ENCODE measurements at places on chromosomes 7 and 10.

DNA sequence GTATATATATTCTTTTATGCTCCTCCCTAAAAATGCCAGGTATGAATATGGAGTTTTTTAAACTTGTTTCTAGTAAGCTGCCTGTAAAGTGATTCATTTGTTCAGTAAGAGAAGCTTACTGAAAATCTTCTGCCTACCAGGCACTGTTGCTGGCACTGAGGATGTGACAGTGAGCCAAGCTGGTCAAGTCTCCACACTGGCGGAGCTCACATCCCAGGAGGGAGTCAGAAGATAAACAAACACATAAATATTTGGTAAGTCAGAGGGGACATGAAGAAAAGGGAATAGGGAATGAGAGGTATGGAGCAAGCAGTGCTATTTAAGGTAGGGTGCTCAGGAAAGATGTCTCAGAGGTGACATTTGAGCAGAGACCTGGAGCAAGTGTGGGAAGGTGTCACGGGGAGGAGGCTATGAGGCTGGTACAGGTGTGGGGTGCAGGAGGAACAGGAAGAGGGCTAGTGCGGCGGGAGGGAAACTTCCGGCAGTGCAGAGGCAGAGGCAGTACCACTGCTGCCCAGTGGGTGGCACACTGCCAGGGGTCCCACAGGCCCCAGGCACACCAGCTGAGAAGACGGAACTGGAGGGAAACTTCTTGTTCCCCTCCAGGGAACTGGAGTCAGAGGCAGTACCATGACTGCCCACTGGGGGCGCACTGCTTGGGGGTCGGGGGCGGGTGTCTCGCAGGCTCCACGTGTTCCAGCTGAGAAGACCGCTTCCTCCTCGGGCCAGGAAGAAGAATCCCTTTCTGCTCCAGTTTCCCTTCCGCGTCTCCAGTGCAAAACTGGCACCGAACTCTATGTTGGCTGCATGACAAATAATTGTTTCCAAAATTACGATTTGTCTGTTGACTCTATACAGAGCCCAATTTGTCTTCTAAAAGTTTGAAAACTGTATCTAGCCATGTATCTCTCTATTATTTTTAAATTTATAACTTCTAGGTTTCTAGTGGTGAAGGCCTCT, 161.0 kb downstream of the TEX36 start:
- DNase-seq: no peak

- no peak for DNase-seq
These were observed 239.1 kb upstream of the KAT6B start for GRCh38 chr10:74587109-74587854.

DNA sequence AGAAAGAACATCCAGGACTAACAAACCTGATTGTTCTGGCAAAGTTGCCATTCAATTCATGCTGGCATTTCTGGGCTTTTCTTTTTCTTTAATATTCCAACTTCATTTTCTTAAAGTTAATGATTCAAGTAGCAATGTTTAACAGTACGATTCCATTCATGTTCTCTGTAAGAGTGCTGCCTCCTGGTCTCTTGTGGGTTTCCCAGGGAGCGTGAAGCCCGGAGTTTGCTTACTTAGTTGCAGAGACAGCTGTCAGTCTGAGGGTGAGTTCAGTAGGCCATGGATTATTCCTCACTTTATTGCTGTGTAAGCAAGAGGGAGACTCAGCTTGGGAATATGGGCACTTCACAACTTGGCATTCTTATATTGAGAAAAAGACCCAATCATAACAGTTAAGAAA, 142.2 kb downstream of the TWIST1 start:
- no peak for DNase-seq

GRCh38 chr10:87925570-87925969, 62.1 kb downstream of the PTEN start:
- DNase-seq: no peak

- DNase-seq: no peak
These were observed 48.9 kb upstream of the DUSP5 start for GRCh38 chr10:110448682-110449418.

- no peak for DNase-seq
These were observed 59.3 kb downstream of the NUDCD3 start for GRCh38 chr7:44431091-44431608.

DNA sequence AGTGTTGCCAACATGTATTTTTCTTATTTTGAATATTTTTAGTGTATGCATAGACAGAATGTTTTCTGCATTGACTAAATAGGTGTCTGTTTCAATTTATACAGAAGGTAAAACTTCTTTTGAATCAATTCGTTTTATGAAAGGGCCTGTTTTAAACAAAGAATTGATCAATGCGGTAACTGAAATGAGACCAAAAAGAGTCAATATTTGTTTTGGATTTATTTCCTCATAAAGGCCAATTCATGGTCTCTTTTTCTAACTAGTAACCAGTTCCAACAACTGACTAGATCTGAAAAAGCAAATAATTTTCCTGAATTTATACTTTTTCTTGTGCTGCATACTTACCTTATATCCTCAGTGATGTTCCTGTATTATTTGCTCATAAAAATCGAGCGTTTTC, 320.5 kb downstream of the DGKB start:
- no peak for DNase-seq

DNA sequence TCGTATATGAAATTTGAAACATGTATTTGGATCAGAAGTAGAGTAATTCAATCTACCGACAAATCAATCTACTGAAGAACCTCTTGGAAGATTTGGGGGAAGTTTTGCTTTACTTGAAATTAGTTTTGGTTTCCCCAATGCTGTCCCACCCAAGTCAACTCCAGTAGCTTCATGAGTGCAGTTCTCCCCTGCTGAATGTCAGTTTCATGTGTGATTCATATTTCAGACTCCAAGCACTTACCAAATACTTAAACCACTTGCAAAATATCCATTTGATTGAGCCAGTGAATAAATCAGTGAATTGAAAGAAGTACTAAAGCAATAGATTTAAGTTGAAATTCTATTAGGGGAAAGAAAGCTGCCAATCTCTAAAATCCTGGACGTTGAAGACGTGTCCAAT, 9.3 kb downstream of the CALML5 start:
- no peak for DNase-seq

GRCh38 chr10:51892965-51893658, 193.7 kb upstream of the CSTF2T start:
- peak; percentile 22 for DNase-seq

- no peak for DNase-seq
These were observed 1599.9 kb upstream of the LRRTM3 start for GRCh38 chr10:65325913-65326312.

DNA sequence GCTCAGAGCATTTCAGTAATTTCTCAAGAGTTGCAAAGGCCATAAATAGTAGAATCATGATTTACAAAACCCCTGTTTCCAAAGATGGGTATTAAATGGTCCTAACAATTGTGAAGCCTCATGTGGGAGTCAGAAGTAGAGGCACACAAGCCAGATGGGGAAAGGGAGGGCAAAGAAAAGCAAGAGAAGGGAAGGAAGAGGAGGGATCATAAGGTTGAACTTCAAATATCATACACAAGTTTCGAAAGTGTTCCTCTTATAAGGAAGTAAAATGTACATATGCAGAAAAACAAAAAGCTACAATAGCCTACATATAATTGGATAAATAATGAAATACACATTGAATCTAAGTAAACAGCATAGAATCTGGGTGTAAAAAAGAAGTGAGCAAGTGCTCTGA, 6.0 kb downstream of the LIPN start:
- no peak for DNase-seq

GRCh38 chr10:77415313-77415960, 222.2 kb downstream of the KCNMA1 start:
- DNase-seq: no peak

DNA sequence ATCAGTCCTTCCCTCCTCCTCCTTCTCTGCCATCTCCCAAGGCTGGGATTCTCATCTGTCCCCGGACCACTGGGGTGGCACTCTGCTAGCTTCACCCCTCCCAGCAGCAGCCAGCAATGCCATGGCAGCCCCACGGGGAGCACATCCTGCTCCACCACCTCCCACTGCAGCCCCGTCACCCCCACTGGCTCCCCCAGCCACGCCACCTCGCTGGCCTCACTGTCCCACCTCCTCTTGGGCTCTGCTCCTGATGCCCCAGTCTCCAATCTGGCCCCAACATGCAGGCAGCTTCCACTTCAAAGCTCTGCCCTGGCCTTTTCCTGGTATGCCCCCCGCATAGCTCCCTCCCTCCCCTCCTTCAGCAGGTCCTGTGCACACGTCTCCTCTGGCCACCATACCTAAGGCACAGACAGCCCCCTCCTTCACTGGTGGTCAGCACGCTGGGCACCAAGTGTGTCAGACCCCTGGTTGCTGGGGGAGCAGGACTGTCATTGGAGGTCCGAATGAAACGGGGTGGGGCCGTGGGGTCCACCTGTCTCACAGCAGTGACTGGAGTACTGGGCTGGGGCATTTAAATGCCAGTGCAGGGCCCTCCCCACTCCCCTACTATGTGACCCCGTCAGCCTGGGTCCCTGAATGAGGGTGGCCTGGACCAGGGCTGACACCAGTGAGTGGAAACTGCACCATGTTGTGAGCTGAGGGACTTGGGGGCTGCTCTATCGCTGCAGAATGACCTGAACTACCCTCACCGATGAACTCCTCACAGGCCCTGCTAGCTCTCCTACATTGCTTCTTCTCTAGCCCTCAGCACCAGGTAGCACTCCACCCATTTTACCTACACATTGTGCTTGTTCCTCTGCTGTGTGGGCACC, 38.7 kb downstream of the RASGEF1A start:
- no peak for DNase-seq

- no peak for DNase-seq
These were observed 65.0 kb downstream of the TRRAP start for GRCh38 chr7:98943336-98943735.

GRCh38 chr10:84355106-84355505, 26.7 kb downstream of the CCSER2 start:
- no peak for DNase-seq

DNA sequence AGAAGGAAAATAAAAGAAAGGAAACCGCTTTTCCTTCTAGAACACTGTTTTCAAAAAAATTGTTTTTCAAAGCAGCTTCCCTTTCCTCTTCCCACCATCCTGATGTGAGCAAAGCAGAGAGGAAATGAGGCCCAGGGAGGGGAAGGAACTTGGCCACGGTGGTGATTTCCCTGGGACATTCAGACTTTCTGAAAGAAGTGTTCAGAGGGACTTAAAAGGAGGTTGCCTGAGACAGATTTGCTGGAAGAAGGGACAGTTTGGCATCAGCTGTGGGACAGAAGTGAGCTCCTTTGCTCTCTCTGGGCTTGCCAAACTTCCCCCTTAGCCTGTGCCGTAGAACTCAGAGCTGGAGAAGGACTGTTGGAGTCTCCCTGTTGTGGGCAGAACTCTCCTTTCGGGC, 30.3 kb downstream of the ADCYAP1R1 start:
- no peak for DNase-seq

DNA sequence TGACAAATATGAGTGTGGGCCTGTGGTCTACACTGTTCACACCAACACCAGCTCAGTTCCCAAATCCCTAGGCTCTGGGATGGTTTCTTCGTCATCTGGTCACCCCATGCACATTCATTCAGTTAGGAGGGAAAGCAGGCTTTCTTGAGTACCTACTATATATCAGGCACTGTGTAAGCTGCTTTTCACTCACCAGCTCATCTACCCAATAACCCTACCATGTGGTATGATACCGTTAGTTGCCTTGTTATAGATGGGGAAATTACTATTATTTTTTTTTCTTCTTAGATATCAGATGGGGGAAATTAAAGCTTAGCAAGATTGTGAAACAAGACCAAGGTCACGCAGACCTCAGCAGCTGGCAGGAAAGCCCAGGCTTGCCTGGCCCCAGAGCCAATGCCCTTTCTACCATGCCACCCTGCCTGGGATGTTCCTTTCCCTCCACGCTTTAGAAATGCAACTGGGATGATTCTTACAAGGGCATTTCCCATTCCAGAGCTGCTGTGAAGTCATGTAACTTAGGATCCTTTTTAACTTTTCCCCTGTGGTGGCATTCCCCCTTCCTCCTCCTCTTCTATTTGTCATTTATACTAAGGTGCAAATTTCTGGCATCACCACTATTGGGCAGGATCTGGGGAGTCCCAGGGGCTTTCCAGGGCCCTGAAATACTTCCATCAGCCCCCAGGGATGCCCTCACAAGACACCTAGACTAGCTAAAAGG, 93.1 kb upstream of the EFCAB10 start:
- DNase-seq: no peak

DNA sequence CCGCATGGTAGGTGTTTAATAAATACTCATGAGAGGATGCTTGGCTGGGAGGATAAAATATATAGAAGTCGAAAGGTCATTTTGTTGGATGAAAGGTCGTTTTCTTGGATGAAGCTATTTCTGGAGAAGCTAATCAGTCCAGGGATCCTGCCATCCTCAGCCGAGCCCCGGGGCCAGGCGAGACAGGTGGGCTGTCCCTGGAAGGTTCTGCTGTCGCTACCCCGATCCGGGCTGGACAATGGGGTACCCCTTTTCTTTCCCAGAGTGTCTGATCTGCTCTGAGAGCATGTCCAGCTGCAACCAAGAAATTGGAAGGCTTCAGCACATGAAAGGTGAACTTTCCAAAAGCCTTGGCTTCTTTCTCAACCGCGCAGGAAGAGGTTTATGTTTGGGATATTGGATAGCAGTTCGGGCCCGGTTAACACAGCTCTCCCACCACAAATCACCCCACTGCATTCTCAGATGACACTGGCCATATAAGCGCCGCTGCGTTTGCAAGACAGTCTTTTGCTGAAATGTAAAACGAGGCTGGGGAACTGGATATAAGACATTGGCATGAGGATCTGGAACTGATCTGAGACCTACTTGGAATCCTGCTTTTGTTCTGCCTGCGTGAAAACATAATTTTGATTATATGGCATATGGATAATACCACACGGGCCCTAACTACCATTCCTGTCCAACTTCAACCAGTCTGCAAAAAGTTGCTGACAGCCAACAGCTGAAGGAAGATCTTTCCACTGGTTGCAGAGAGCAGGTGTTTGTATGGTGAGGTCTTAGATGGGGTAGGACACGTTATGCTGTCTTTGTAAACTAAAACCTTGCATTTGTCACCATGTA, 31.2 kb upstream of the MSRB2 start:
- no peak for DNase-seq

- no peak for DNase-seq
These were observed 570 bp downstream of the BMS1 start for GRCh38 chr10:42783181-42783549.

GRCh38 chr7:158402471-158402870, 185.2 kb downstream of the PTPRN2 start:
- DNase-seq: no peak

DNA sequence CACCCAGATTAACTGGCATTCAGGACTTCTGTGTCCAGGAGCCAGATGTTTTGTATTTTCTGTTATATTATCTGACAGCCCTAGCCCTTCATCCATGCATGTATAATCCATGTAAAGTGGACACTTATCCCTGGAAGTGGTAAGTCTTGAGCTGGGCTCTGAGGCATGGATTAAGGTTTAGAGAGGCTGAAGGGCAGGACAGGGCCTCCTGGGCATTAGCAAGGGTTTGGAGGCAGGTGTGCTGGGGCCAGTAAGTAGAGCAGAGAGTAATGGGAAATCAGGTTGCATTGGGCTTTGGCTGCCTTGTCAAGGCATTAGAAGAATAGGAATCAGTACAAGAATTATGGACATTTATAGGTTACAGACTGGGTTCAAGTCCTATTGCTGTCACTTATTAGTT, 138.0 kb downstream of the DYNC1I1 start:
- DNase-seq: no peak

GRCh38 chr7:106019470-106019820, 56.4 kb downstream of the CDHR3 start:
- no peak for DNase-seq

Measured in SW 1271 (cell line).